ENCODE measurements at places on chromosomes 4 and X.

GRCh38 chr4:173247321-173247720, 78.7 kb downstream of the GALNT7 start:
- no peak for DNase-seq

DNA sequence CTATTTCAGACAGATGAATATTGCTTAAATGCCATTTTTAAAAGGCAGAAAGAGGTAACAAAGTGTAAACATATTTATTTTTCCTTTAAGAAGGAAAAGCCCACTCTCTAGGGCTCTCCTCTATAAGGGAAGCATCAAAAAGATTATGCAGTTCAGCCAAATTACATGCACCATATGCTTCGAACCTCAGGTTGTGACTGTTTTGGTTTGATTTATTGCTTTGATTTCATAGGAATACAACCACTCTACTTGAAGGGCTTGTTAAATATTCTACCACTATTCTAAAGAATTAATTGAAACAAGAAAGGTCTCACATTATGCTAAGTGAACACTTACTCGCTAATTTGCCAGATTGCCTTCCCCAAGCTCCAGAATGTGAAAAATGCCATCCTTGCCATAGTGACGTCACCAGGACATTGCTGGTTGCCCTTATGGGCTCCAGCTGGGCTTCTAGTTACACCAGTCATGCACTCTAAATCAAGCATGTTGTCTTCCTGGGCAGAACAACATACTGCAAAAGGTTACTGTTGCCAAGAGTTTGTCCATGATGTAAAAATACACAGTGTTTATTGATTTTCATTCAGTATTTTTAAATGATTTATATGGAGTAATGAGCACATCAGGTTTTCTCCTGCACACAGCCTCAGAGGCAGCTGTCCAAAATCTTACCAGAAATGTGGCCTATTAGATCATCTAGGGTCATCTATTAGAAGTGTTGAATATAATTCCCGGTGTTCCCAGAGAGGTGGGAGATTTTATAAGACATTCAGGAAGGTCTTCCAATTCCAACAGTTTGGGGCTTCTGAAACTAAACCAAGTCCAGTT, 164.4 kb upstream of the RAPGEF2 start:
- DNase-seq = no peak

DNA sequence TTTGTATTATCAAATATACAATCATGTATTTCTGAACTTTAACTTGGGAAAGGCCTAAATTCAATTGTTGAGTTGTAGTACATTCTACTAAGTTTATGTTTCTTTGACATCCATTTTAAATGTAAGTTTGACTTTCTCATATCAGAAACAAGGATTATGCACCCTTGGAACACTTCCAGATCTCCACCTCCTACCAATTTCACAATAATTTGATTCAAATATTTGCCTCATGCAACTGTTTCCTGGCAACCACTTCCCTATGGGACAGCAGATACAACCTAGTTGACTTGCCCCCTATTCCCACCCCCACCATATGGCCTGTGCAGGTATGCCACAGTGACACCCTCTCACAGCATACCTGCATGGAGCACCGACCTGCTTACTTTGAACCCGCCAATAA, 506.4 kb upstream of the PABPC4L start:
- DNase-seq = no peak

DNA sequence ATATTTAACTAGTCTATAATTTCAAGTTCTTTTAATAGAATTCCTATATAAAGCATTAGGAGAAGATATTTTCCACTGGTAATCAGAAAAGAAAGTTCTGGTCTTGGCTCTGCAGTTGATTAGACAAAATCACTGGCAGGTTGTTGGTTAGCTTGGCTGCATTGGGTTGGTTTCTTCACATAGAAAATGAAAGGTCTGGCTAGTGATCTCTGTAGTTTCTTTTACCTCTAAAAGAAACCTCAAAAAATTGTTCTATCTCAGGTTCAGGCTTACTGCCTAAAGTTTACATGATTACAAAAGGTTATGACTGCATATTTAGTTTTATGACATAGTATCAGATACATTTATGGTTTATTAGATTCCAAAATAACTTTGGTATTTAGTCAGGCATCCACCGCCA, 95.8 kb upstream of the NAP1L5 start:
- DNase-seq = no peak

DNA sequence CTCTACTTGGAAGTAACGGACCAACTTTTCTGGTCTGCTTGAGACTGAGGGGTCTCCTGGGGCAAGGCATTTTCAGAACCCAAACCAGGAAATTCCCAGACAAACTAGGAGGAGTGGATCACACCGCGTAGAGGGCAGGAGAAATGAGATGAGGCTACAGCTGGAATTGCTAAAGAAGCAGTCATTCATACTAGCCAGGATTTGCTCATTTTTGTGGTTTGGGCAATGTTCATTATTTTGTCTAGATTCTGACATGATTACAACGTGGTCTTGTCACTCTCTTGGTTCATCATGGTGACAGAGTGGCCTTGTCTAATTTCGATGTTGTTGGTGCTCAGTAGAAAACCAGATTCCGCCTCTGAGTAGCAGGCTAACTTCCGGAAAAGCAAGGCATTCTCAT, 63.2 kb downstream of the BANK1 start:
- no peak for DNase-seq

- DNase-seq = no peak
These were observed 67.7 kb upstream of the HMX1 start for GRCh38 chr4:8939160-8939839.

DNA sequence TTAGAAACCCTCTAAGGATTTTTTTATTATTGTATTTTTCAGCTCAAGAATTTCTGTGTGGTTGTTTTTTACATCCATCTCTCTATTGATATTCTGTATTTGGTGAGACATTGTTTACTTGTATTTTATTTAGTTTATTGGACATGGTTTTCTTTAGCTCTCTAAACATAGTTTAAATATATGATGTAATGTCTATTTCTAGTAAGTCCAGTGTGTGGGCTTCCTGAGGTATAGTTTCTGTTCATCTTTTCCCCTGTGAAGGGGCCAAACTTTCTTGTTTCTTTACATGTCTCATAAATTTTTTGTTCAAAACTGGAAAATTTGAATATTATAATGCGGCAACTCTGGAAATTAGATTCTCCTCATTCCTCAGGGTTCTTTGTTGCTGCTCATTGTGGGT, 28.2 kb upstream of the ATRX start:
- no peak for DNase-seq

- DNase-seq = no peak
These were observed 33.0 kb upstream of the TFDP3 start for GRCh38 chrX:133251204-133251603.

DNA sequence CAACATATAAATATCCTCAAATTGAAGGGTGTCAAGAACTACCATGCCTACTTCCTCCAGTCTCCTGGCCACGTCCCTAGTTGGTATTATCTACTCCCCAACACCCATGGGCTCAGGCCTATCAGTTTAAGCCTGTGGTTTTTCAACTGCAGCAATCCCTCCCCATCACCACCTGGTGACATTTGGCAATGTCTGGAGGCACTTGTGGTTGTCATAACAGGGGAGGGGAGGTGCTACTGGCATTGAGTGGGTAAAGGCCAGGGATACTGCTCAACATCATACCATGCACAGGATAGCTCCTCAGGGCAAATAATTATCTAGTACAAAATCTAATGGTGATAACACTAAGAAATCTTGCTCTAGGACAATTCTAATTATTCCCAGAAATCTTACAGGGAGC, 95.3 kb downstream of the COMMD8 start:
- DNase-seq = no peak

DNA sequence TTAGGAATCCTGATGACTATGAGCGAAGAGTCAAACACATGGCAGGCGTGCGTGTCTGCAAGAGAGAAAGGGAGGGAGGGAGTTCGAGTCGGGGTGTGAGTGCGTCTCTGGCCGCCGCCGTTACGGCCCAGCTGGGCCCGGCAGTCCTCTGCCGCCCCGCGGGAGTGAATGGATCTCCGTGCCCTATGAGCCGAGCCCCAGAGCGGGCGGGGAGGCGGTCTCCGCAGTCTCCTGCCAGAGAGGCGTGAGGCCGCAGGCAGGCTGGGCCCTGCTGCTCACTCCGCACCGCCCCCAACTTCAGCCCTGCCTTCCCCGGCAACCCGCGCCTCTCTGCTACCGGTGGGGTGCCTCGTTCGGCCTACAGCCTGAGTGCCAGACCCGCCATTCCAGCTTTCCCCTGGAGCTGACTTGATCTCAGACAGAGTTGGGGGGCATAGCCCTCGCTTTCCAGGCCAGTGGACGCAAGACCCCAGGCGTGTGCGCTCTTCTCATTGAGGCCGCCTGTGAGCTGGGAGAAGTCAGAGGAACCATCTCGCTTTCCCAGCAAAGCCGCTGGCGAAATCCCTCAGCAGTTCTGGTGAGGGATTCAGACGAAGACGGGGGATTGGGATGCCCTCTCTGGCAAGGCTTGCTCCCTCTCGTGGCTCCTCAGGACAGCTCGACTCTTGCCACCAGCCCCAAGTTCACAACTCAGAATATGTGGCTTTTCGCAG, 1.4 kb downstream of the SLC16A2 start:
- no peak for DNase-seq

DNA sequence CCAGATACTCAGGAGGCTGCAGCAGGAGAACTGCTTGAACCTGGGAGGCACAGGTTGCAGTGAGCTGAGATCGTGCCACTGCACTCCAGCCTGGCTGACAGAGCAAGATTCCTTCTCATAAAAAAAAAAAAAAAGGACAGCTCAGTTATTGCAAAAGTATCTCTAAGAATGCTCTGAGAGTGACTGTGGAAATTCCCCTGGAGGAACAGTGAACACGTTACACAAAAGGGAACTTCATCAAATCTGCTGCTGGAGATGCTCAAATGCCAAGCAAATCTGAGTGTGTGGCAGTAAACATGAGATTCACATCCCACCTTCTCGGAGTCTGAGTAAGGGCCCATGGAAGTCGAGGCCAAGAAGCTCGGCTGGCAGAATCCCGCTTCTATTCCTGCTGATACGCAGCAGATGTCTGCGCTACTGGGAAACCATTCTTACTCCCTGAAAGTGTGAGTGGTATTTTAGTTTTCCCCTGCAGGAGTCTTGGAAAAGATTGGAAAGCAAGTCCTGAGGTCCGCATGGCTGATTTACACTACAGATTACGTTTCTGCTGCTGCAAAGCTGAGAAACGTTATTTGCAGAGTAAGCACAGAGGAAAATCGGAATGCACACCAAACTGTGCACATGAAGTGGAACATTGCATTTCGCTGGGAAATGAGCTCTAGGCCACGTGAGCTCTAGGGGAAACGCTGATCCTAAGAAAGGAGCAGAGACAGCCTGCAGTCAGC, 162.9 kb downstream of the NSUN7 start:
- no peak for DNase-seq

DNA sequence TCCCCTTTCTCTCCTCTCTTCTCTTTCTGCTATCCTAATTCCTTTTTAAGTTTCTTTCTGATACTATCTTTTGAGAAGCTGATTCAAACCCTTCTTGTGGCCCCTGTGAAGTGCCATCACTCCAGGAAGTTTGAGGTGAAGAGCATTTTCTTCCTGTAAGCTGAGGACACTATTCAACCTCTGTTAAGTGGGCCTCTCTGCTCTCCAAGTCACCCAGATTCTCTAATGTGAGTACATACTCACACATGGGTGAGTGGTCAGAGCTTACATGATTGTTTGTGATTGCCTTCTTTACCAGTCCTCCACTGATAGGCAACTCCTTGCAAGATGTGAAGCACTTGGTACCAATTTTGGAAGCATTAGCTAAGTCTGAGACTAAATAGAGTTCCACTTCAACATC, 18.4 kb upstream of the SMIM10L2A start:
- DNase-seq = no peak

GRCh38 chr4:82560853-82561785, 669 bp downstream of the TMEM150C start:
- no peak for DNase-seq

- DNase-seq = no peak
These were observed 125.2 kb downstream of the STIM2 start for GRCh38 chr4:26985873-26986272.

DNA sequence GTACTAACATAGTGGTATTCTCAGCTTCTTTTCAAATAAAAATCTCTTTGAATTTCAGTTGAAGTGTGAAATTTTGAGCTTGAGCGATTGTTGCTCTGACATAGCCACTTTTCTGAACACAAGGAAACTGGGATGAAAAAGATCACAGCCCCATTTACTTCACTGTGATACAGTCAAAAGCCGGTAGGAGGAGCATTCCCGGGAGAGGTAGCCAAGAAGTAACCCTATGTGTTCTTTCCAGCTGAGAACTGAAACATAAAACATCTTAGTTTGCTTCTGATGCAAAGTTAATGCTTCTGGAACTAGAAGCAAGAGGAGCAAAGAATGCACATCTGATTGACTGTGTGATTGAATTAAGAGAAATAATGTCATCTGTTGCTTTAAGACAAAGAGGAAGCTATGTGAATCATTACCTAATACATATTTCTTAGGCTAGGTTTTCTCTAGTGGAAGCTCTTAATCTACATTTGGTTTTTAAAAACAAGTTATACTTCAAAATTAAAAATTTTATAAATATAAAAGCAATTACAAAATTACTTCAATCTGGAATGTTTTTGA, 88.3 kb upstream of the UNC5C start:
- no peak for DNase-seq

GRCh38 chrX:108270739-108271396, 167.4 kb downstream of the COL4A6 start:
- DNase-seq = no peak

Measured in stimulated activated CD4-positive, alpha-beta T cell treated with anti-CD3 and anti-CD28 coated beads, Interleukin-1b, Interleukin-23, amount 100 ng/mL, for 24 hours (primary cell).